ENCODE measurements at places on chromosomes 4 and X.

GRCh38 chrX:129798456-129798855 lies 18.7 kb downstream of the SASH3 start:
- no peak for DNase-seq

DNA sequence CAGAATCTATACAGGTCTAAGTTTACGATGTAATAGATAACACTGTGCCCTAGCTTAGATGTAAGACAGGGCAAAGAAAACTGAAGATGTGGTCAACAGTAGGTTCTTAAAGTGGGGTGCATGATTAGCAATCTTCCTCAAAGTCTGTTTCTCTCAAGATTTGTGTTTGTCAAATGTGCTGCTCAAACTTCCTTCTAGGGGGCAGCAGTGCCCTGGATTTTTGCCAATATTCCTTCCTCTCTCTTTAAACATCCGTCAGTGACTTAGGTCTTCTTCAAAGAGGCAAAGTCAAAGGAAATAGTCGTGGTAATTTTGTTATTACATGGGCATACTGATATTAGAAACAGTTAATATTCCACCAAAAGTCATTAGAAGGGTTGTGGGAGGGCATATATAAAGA lies 4.2 kb upstream of the PDHA2 start:
- DNase-seq, result no peak

DNA sequence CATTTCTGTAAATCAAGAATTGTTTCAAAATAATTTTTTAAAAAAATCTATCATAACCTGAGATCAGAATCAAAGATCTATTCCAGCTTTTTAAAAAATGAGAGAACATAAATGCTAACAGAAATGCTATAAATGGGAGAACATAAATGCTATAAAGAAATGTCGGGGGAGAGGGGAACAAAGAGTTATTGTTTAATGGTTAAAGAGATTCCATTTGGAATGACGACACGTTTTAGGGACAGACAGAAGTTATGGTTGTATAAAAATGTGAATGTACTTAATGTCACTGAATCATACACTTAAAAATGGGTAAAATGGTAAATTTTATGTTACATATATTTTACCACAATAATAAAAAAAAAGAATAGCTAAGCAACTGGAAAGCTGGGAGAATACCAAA lies 127.1 kb downstream of the ATRX start:
- no peak for DNase-seq

GRCh38 chr4:6944301-6945051 lies 34.9 kb downstream of the TBC1D14 start:
- DNase-seq, result no peak
